Stimulated activated CD4-positive, alpha-beta T cell treated with anti-CD3 and anti-CD28 coated beads, Interleukin-1b, Interleukin-23, amount 100 ng/mL, for 1 hour (primary cell): ENCODE measurements at places on chromosomes 1 and 21.

- DNase-seq = no peak
These were observed 13.2 kb downstream of the NAV1 start for GRCh38 chr1:201551877-201552731.

DNA sequence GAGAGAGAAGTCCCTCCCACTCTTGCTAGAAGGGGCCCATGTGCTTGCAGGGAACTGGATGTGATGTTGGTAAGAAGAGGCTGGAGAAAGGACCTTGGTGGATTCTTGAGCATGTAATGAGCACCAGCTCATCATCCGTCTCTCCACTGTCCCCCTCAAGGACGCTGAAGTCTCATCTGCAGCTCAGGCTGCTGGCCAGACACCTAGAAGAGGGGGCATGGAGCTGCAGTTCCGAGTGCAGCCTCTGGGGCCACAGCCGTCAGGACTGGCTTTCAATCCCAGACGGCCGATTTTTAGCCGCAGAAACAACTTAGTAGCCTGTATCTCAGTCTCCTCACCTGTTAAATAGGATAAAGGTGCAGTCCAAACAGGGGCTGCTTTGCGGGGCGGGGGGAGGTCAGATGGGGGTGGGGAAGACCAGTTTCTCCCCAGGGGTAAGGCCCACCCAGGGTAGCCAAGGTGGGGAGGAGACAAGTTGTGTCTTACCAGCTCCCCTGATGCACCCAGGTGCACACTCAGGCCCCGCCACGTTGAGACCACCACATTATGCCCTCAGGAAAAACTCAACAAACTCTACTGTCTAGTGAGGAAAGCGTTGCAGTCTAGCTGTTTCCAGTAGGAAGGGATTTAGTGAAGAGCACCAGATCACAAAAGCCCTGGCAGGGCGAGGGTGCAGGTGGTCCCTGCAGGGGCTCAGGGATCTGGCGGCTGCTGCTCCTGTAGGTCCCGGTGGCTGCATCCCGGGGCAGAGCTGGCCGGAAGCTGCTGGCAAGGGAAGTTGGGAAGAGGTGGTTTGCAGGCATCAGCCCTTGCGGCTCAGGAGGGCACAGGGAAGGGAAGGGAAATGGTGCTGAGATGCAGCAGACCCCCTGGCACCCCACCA, 29.5 kb downstream of the LDLRAP1 start:
- DNase-seq = no peak

GRCh38 chr1:161182214-161182613, 4.9 kb upstream of the B4GALT3 start:
- DNase-seq = no peak

GRCh38 chr1:29490204-29490934, 254.0 kb downstream of the PTPRU start:
- DNase-seq = no peak

- no peak for DNase-seq
These were observed 162.7 kb downstream of the DNM3 start for GRCh38 chr1:172003766-172004530.

DNA sequence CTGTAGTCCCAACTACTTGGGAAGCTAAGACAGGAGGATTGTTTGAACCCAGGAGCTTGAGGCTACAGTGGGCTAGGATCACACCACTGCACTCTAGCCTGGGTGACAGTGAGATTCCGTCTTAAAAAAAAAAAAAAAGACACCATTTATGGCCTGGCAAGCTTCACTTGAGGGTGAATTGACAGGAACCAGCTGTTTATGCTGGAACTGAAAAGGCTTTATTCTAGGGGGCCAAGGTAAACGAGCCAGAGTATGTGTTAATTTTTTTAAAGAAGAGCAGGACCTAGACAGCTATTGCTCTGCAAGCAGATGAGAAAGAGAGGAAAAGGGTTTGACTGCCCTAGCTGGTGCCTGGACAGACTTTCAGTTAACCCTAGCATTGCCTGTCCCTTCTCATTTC, 37.0 kb downstream of the S100A6 start:
- no peak for DNase-seq

DNA sequence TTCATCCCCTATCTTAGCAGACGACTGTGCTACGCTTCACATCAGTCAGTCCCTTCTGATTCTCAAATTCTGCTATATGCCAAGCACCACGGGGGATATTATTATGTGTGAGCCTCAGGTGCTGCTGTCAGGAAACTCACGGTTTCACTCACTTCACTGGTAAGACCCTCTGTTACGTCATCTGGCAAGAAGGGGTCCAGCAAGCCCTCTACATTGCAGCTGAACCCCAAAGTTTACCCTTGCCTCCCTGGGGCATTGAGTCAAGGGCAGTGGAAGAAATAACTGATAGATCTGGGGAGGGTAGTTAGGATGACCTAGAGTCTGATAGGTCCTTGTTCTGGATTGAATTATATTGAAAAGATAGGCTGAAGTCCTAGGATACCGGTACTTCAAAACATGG, 237.4 kb downstream of the RRAGC start:
- no peak for DNase-seq

DNA sequence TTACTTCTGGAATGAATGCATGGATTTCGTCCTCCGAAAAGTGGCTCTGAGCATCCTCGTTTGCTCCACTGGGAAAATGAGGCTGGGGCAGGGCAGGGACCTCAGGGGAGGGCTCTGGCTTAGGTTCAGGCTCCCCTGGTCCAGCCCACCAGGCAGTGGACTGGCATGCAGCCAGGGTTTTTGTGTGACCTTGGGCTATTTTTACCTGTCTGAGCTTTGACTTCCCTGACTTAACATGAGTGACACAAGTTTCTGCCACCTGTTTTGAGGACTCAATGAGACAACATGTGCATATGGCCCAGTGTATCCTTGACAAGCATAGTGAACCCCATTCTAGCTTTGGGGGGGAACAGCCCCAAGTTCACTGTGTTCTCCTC, 32.6 kb upstream of the EDN2 start:
- no peak for DNase-seq

GRCh38 chr1:229326601-229327000, 16.2 kb downstream of the CCSAP start:
- DNase-seq = no peak

DNA sequence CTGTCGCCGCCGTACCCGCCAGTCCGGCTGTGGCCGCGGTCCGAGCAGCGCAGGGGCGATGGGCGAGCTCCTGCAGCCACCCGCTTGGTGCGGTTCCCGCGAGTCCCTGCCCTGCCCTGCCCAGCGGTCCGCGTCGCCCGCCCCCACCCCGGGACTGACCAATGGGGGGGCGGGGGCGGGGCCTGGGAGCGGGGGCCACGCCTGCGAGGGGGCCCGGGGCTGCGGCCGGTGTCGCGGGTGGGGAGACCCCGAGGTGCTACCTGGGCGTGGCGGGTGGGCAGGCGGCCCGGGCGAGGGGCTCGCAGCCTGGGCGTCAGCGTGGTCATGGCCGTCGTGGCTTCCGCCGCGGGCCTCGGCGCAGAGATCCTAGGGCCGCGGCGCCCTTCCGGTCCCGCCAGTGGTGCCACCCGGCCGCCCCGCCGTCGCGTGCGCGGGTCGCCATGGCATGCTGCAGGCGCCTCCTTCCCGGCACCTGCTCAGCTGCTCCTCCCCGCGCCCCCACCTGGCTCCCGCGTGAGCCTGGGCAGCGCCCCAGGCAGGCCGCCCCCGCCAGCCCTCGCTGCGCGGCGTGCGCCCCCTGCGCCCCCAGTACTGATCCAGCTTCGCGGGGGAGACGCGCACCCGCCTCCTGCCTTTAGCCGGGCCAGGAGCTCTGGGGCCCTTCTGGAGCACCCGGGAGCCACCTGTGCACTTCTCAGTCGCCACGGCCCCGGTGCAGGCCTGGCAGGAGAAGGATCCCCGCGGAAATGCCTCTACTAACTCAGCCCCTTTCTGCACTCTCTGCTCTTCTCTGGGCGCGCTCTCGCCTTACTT, at the start of gene BMP8B:
Gene BMP8B (minus strand): TSS at position 108 of the 813 bp plus-strand sequence. CDS start 380 bp downstream, outside the sequence.
- no peak for DNase-seq

DNA sequence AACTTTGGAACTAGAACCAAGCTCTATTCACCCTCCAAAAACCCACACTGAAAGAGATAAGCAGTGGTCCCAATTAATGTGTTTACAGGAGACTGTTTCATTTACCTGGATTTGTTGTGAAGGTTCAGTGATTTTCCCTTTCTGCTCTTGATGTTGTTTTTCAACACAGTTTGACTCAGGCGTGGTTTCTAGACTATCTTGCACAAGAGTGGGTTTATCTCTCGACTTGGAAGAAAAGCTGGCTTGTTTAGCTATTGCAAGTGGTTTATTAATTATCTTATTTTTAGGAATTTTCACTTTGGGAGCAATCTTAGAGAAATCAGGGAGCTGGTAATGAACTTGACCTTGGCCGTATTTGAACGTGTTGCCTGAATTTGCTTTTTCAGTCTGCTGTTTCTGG, 5.3 kb downstream of the AKNAD1 start:
- no peak for DNase-seq
